ENCODE measurements at places on chromosomes 5 and 9. TPM values are rescaled to one million over a fixed set of nuclear protein-coding genes. Genes with fewer than 3 reads are reported as not detected.

The IL7R gene
- not detected for total RNA-seq

- DNase-seq = no peak
Measured at GRCh38 chr9:94511955-94512265, 43.0 kb upstream of the PCAT7 start.

The LEAP2 gene
- 2.5 TPM for total RNA-seq

- no peak for DNase-seq
Measured at GRCh38 chr5:143442385-143442784, 38.9 kb upstream of the NR3C1 start.

- no peak for DNase-seq
Measured at GRCh38 chr5:60346393-60346792, 353.6 kb downstream of the DEPDC1B start.

DNA sequence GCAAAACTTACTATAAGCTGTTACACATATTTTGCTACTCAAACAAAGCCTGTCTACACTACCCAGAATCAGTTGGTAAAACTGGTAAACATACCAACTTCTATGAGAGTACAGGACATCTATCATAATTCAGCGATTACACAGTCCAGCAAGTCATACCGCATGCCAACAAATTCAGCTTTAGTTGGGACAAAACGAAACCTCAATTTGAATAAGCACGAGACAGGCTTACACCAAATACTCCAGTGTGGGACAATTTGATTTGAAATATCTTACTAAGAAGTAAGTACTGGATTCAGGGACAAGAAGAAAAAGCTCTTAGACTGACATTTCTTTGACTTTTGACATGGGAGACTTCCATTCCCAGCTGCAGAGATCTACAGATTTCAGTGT lies 2.0 kb downstream of the NRG2 start:
- DNase-seq = no peak

GRCh38 chr5:138850865-138851435 lies 24.2 kb downstream of the LRRTM2 start:
- DNase-seq = no peak

GRCh38 chr9:13267743-13268142 lies 11.7 kb downstream of the MPDZ start:
- no peak for DNase-seq

DNA sequence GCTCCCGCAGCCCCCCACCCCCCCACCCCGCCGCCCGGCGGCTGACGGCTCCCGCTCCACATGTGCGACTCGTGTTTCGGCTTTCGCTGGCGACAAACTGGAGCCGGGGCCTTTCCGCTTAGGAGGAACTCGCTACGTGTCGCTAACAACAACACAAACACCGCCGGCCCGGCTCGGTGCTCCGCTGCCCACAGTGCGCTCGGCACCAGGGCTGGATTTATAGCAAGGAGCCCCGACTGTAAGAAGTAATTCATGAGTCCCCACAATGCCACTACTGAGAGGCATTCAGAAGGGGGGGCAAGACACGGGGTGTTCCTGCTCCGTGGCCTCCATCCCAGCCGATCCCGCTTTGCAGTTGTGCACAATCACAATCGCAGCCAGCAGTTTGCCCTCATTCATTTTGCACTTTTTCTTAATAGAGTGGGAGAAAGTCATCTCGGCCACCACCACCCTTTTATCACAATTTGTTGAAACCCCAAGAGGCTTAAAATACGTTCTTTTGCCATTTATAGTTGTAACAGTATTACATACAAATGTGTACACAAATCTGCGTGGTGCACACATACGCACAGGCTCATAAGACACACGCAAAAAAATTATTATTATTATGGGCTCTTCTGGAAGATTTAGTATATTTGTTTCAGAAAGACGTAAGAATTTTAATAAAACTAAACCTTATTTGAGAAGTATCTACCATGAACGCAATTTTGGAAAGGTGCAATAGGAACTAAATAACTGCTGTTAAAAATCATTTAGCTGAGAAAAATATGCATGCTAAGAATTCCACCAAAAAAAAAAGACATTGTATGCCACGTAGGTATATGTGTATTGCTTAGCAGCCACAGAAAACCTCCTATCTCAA lies 48.1 kb downstream of the EBF1 start:
- peak; percentile 66 for DNase-seq

DNA sequence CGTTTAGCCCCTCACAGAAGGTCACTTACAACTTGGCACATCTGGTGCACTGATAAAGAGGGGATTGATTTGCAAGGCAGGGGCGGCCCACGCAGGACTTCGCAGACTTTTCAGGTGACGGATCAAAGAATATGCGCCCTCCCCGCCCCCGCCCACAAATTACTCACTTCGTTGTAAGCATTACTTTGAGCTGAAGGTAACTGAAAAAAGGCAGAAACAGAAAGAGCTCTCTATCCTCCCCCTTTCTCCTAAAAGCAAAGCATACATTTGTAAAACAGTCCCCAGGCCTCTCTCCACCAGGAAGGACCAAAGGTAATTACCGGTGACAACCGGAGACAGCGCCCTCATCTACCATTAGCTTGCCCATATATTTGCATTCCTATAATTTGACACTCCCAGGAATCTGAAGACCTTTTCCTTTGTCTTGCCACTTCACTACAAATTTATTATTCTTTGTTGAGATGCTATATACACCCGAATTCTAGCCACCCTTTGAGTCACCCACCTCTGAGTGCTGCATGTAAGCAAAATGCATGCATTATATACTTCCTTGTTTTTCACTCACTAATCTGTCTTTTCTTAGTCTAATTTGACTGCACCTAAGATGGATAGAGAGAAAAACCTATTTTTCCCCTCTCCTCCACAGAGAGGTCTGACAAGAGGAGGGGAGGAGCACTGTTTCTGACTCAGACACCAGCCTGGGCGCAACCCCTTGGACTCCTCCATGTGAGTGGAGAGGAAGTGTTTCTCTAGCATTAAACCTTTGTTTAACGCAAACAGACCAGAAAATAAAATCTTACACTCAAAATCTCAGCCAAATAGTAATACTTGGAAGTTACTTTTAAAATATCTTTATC lies 74.7 kb upstream of the SPIN1 start:
- no peak for DNase-seq

Data from glutamatergic neuron (in vitro differentiated cells).